ENCODE measurements at places on chromosomes 7 and 10. TPM values are rescaled to one million over a fixed set of nuclear protein-coding genes. Genes with fewer than 3 reads are reported as not detected.

- no peak for DNase-seq
Measured at GRCh38 chr10:86681047-86681446, 12.7 kb downstream of the LDB3 start.

DNA sequence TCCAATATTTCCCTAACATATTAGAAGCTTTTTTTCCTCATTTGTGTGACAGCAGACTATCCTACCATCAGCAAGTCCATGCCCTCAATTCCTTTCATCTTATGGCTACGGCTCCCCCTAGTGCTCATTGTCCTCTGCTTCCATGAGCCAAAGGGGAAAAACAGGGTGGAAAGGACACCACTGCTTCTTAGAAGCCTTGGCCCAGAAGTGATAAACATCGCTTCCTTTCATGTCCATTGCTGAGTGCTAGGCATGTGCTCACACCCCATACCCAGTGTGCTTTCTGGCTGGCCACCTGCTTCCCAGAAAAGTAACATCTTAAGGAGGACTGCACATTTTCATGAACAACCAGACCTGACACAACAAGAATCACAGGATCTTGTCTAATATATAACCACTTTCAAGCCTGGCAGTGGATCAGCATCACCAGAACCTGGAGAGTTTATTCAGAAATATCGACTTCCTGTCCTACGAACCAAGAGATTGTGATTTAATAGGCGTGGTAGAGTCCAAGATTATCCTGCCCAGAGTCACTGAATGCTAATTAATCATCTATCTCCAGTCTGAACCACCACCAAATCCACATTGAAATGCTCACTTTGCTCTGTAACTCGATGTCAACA lies 650.5 kb upstream of the SORCS1 start:
- DNase-seq: no peak

DNA sequence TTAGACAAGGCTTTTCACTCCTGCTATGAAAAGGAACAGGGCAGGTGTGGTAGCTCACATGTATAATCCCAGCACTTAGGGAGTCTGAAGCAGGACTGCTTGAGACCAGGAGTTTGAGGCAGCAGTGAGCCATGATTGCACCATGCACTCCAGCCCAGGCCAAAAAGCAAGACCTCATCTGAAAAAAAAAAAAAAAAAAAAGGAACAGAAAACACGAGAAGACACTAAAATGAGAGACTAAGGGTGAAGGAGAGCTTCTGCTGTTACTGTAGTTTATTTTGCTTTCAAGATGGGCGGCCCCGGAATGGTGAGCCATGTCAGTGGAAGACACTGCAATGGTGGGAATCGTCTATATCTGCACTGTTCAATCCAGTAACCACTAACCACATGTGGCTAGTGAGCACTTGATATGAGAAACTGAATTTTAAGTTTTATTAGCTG lies 9.9 kb downstream of the PIP4K2A start:
- no peak for DNase-seq

The CFAP70 gene
- 10.0 TPM for polyA plus RNA-seq

The ADAM12 gene
- polyA plus RNA-seq: 32.0 TPM

The NPSR1 gene
- not detected for polyA plus RNA-seq
